ENCODE measurements at places on chromosomes 3 and 15.

GRCh38 chr15:72495007-72495406, 20.9 kb downstream of the ARIH1 start:
- no peak for DNase-seq

GRCh38 chr3:148227534-148227933, 470.2 kb upstream of the AGTR1 start:
- DNase-seq: no peak

- DNase-seq: no peak
Measured at GRCh38 chr3:112505907-112506306, 6.6 kb upstream of the BTLA start.

DNA sequence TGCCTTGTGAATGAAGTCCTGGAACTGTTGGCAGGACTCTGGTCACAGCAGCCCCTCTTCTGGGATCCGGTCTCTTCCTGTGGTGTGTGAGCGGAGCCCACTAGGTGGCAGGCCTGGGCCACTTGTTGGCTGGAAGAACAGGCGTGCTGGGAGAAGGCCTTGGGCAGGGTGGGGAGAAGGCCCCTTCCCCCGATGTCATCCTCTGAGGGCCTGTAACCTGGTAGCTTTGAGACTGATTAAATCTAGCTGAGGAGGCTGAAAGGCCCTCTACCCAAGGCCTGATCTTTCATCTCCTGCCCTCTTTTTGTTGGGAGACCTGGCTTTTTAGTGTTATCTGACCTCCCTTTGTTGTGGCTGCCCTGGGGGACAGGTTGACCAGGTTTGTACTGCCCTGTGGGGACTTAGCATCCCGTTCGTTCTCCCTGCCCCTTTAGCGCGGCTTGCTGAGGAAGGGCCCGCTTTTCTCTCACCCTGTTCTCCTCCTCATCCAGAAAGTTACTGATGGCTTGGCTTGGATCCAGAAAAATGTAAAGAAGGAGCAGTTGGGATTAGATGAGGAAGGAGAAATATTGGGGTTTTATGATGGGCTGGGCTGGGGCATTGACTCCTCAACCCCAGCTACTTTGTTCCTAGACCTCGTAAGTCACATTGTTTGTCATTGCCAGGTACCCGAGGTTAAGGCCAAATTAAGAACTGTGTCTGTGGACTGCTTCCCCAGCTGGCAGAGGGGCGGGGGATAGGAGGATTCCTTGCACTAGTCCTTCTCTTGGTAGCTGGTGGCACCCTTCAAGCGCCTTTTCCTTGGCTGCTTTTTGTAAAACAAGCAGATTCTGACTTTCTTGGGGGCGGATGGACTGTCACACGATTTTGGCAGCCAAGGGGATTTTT, 48.5 kb downstream of the CHCHD6 start:
- peak; percentile 5 for DNase-seq

- DNase-seq: no peak
Measured at GRCh38 chr3:183468424-183468823, 40.0 kb upstream of the MCF2L2 start.

GRCh38 chr3:61053781-61054496, 197.3 kb downstream of the FHIT start:
- DNase-seq: no peak

DNA sequence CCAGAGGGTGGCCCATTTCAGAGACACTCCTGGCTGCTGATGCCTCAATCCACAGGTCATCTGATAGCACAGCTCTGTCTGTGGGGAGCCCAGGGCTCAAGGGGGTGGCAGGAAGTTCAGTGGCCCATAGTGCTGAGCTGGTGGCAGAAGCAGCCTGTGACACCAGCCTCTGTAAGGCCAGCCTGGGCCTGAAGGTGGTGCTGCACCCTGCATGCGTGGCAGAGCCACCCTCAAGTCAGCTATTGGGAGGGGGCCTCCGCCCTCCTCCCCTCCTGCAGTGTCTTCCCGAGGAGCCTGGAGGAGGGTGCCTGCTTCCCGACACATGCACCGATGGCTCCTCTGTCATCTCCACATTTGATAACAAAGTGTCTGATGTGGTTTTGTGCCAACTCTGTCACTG, 3.0 kb downstream of the PLA1A start:
- DNase-seq: no peak

DNA sequence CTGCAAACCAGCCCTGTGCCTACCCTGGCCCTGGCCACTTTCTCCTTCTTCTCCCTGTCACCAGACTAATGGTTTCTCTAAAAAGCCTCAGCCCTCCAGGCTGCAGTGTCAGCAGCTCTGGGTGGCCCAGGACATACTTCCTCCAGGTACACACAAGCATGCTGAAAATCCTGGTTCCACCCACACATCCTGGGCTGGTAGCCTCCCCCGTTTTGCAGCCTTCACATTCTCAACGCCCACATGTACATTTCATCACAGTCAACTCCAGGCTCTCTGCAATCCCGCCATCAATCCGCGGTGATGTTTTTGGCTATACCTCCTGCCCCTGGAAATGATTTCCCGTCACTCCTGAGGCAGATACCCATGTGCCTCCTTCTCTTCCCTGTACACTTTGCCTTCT, 59.4 kb downstream of the MAGEF1 start:
- no peak for DNase-seq
